Activated CD8-positive, alpha-beta memory T cell treated with anti-CD3 and anti-CD28 coated beads, Interleukin-2, amount 10 ng/mL, durations not matched to agents 7 days and 5 days (primary cell): ENCODE measurements at places on chromosomes 11 and 22.

DNA sequence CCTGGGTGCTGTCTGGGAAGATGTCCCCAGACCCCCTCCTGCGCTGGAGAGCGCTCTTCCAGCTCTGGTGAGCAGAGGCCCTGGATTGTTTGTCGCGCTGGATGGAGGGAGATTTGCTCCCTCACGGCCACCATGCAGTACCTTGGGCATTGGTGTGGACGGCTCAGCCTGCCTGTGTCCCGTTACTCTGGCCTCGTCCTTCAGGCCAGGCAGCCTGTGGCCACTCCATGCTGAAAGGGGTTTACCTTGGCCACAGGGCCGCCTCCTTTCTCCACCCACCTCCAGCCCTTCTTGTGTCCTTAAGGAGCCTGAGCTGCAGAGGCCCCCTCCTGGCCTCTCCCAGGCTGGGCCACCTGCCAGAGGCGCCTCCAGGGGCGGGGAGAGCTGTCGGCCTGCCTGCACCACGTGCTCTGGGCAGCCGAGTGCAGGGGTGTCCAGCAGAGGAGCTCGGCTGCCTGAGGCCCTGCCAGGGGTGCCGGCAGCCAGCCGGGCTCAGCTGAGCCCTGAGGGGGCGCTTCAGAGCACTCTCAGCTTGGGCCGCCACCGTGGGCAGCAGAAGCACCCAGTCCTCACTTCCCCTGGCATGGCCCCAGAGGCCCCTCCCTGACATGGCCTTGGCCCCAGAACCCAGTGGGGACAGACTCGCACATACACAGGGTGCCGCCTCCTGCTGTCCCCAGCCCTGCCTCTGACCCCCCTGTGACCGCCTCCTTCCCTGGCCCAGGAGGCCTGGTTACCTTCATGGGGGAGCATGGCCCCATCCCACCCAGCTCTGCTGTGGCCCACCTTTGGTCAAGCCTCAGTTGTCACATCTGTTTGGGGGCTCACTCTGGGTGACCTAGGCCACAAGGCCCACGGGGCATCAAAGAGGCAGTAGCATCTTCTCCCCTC is 3.4 kb downstream of the CCND1 start:
- no peak for DNase-seq

GRCh38 chr11:12050470-12051286 is 42.3 kb upstream of the DKK3 start:
- peak; percentile 36 for DNase-seq

- DNase-seq, result no peak
These were observed 88.4 kb upstream of the RTL6 start for GRCh38 chr22:44586351-44586990.

GRCh38 chr22:22558972-22559603 is at the start of gene PRAME:
Gene PRAME (minus strand): TSS chr22:22559265. CDS start chr22:22556832, 2,433 bp downstream.
- DNase-seq, result peak; percentile 88

- no peak for DNase-seq
These were observed 41.1 kb downstream of the OSBP start for GRCh38 chr11:59574467-59574866.

GRCh38 chr22:38578505-38578904 is 8.5 kb upstream of the DMC1 start:
- DNase-seq, result no peak

DNA sequence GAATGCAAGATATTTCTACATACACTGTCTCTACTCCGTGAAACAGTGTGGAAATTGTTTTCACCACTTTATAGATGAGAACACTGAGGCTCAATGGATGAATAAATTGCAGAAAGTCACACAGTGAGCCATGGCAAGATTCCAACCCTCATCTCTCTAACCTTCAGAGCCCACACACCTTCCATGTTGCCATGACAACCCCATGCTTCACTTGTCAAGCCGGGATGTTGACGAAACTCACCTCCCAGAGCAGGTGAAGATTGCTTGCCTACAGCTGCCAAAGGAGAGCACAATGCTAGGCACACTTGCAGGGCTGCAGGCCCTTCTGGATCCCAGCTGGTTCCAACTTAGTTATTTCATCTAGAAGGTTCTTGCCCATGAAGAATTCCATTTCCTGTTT is 71.4 kb upstream of the SEZ6L start:
- no peak for DNase-seq

GRCh38 chr11:68680541-68681231 is 3.7 kb upstream of the GAL start:
- DNase-seq, result no peak

DNA sequence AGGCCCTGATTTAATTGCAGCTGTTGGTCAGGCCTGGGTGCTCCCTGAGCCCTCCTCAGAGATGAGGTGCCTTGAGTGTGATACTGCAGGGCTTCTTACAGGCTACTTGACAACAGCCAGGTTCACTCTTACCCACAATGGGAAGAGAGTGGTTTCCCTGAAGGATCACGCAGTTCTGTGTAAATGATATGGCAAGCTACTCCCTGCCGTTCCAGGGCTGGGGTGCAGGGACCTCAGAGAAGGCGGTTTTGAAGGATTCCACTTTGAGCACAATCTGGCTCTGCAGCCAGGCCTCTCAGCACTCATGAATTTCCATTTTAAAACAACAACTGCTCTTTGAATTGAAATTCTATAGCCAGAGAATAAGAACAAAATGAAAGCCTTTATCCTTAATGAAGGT is 92.9 kb downstream of the SLC17A6 start:
- DNase-seq, result no peak
